ENCODE measurements at places on chromosomes 12 and 14.

GRCh38 chr12:113130457-113131135 lies 5.0 kb downstream of the RASAL1 start:
- DNase-seq: peak; percentile 67

DNA sequence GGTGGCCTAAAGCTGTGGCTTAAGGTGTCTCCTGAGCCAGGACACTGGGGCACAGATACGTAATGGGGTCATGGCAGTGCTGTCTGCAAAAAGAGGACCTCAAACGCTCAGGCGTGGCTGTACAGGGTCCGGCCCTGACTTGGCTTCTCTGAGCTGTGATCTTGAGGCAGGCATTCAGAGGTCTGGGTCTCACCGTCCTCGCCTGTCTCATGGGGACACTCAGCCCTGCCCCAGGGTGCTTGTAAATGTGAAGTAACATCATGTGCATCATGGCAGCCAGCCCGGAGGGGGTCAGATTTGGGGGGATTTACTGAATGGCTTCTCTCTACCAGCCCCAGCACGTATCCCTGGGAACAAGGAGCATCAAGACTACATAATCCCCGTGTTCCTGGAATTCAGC lies 28.8 kb downstream of the DIO3 start:
- no peak for DNase-seq

DNA sequence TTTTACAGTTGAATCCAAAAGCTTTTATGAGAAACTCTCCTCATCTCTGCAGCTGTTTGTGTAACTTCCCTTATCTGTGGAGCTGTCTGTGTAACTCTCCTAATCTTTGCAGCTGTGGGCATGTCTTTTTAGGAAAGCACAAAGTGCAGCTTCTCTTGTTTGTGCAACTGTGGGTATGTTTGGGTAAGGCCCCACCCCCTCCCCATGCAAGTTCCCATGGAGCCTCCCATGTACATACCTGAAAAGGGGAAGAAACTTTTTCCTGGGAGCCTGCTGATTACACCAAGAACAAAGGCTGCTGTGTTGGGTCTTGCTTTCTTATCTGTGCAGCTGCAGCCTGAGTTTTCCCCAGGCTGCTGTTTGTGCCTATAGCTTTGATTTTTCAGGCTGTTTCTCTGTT lies 42.7 kb upstream of the CDKN3 start:
- no peak for DNase-seq

GRCh38 chr12:78938341-78939084 lies 73.9 kb downstream of the SYT1 start:
- DNase-seq: no peak

DNA sequence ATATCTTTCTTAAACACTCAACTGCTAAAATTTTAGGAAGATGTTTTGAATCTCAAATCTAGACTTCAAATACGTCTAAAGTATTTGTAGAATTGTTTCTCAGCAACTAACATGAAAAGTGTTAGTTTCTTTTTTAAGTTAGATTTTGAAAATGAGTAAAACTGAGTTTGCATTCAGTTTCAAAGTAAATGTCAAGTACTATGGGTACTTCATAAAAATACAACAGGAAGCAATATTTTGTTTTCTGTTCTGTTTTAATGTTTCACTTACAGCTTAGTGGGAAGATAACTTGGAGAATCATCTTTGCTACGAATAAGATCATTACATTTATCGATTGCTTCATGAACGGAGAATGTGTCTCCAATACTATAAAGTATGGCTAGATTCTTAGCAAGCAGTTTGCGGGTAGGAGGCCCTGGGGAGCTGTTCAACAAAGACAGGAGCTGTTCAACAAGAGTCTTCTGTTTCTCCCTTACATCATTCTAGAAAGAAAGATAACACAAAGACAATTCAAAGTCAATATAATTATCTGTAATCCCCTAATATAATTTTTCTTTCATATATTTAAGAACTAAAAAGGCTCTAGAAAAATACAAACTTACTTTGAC lies 20.2 kb downstream of the HEATR5A start:
- no peak for DNase-seq
